ENCODE measurements at places on chromosomes 3 and 15.
A peak's percentile ranks its signal among the peaks of the same experiment; 100 is the strongest.

DNA sequence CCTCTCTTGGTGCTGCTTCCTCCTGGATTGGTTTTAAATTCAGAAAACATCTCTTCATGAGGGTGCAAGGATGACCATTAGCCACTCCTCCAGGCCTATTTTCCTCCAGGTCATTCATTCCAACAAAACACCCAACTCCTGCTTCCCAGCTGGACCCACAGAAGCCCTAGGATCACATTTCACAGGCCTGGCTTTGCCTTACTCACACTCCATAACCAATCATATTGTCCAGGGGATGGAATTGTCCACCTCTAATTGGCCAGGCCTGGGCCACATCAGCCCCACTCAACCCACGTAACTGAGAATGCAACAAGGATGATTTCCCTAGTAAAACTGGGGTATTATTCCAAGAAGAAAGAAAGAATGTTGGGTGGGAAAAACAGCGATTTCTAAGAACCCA lies 616.7 kb upstream of the SUCLG2 start:
- DNase-seq: no peak

GRCh38 chr15:77327168-77327567 lies 92.7 kb downstream of the PEAK1 start:
- no peak for DNase-seq

DNA sequence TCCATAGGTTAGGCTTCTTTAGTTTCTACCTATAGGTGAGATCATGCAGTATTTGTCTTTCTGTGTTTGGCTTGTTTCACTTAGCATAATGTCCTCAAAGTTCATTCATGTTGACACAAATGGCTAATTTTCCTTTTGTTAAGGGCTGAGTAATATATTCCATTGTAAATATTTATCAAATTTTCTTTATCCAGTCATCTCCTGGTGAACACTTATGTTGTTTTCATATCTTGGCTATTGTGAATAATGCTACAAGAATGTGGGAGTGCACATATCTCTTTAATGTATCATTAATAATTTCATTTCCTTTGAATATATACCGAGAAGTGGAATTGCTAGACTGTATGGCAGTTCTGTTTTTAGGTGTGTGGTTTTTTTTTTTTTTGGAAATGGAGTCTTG lies 250.9 kb upstream of the SEMA6D start:
- DNase-seq: peak; percentile 92

GRCh38 chr15:75228787-75229186 lies 27.1 kb downstream of the C15orf39 start:
- no peak for DNase-seq

GRCh38 chr3:144652573-144652972 lies 681.0 kb downstream of the DIPK2A start:
- no peak for DNase-seq

GRCh38 chr15:83850015-83850414 lies 196.1 kb downstream of the ADAMTSL3 start:
- no peak for DNase-seq

DNA sequence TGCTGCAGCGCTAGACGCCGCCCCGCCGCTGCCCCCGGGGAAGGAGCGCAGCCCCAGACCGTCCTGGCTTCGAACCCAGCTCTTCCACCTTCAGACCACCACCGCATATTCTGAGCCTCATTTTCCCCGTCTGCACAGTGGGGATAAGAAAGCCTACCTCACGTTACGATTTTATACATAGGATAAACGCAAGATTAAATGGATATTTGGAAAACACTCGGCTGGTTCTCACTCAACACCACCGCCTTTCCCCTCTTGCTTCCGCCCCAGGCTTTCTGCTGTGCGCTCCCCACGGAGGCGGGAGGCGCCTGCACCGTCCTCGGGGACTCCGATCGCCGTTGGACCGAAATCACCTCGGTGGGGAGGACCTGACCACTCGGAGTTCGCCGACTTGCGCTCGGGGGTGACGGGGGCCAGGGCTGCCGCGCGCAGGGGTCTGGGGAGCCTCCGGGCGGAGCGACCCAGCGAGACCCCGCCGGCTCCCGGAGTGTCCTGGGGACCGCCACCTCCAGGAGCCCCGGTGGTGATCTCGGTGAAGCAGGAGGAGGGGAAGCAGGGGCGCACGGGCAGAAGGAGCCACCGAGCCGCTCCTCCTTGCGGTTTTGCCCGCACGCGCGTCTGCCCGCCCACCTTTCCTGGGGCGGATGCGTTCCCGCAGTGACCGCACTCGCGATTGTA lies 4.0 kb downstream of the FBXL22 start:
- no peak for DNase-seq

GRCh38 chr3:61913701-61914100 lies 352.3 kb downstream of the PTPRG start:
- no peak for DNase-seq

DNA sequence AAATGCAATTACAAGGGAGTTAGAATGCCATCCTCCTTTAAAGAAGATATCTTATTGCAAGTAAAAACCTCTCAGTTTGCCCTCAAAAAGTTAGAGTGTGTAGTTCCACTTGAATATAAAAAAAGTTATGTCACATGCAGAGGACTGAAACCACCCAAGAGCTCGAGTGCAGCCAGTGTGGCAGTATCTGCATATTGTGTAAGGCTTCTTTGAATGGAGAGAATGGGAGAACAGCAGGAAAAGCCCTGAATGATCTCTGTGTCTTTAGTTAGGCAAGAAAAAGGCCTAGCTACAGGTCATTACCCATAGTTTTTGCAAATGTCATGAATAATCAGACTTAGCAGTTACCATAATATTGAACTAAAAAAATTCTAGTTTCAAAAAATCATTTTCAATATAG lies 13.9 kb upstream of the TEX9 start:
- DNase-seq: no peak

GRCh38 chr3:4271834-4272233 lies 31.3 kb upstream of the SETMAR start:
- peak; percentile 30 for DNase-seq

DNA sequence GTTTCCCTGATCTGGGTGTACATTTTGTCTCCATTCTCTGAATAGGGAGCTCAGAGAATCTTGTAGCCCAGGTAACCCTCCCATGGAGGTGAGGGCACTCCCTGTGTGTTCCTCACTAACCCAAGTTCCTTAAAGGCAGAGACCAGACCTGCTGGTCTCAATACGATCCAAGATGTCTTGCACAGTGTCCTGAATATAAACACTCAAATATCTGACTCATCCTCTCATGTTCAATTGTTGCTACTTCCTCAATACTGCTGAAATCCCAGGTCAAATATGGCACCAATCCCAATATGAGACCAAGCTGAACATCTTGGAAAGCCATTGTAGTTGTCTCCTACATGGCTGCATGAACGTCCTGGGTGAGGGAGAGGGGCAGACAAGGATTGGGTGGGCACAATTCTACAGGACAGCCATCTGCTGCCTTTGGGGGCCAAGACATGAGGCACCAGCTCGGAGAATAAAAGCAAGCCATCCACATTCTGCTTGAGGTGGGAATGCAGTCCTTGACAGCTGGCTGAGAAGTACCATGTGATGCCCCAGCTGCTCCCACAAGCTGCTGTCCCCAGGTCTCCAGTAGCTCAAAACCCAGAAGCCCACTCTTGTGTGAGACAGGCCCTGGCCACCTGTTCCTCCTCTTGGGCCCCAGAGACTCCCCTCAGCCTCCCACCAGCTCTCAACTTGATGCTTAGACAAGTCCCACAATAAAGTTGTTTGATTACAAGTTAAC lies 18.2 kb downstream of the TBC1D2B start:
- no peak for DNase-seq

DNA sequence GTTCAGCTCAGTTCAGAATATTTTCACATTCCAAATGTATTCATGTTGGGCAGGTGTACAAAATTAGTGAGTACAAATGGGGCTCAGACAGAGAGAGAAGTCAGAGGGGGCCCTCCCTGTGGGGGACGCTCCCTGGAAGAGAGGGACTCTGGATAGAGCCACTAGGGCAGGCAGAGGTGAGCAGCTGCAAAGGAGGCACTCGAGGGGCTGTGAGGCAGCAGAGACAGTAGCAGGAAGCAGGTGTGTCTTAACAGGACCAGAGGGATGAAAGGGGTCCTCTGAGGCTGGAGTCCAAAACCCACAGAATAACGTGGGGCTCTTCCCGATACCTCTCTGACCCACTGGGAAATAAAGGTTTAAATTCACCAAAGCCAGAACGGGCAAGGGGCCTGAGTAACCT lies 127.1 kb downstream of the MEGF11 start:
- DNase-seq: no peak

GRCh38 chr3:127959873-127960272 lies 44.8 kb downstream of the KBTBD12 start:
- DNase-seq: peak; percentile 28

DNA sequence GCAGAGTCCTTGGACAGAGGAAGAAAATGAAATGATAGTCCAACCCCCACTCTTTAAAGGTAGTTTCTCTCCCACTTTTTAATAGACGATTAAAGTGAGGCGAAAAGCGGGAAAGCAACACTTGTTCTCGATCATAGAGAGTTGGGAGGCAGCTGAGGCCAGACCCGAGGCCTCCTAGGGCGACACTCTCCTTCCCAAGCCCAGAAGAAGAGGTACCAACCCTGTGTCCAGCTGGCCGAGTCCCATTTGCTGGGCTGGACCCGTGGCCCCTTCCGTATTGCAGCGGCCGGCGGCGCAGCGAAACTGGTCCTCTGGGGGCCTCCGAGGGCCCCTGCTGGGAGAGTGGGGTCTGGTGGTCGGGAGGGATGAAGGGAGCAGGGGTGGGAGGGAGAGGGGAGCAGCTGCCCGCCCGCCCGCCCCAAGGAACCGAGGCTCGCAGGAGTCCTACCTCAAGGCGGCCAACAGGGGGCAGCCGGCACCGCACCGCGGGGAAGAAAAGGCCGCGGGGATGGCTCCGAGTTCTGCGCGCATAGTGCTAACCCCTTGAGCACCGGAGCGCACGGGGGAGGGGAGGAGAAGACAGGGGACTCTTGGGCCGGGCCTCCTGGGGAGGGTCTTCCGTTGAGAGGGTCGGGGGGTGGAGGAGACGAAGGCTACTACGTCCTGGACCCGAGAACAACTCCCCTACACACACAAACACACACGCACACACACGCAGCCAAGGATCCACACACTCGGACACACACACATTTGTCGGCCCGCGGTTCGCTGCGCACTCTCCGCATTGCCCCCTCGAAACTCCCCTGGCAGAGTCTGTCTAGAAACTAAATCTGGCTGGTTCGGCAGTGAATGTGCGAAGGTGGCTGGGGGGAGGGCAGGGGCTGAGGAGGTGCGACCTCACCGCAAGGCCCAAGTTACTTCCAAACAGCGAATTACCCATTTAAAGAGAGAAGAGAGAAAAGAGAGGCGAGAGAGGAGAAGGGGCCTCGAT lies 2.0 kb downstream of the WNT5A start:
- DNase-seq: peak; percentile 66

GRCh38 chr15:26690778-26691177 lies 82.1 kb downstream of the GABRB3 start:
- DNase-seq: no peak

DNA sequence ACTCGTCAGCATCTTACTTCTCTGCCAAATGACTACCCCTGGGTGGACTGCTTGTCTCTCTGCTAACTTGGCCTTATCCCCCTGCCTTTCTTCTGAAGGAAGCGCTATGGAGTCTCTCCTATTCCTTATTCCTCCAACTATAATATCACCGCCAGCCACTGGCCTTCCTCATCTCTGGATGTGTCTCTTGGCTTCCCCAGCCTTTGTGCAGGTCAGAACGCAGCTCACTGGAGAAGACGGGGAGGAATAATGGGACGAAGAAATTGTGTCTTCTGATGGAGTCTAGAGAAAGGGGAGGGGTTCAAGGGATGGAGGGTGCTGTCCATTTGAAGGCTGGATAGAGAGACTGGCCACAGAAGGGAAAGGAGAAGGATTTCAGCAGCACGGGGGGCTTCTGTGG lies 16.9 kb downstream of the ITGA11 start:
- no peak for DNase-seq

GRCh38 chr3:147921051-147921450 lies 511.9 kb downstream of the ZIC1 start:
- DNase-seq: no peak

DNA sequence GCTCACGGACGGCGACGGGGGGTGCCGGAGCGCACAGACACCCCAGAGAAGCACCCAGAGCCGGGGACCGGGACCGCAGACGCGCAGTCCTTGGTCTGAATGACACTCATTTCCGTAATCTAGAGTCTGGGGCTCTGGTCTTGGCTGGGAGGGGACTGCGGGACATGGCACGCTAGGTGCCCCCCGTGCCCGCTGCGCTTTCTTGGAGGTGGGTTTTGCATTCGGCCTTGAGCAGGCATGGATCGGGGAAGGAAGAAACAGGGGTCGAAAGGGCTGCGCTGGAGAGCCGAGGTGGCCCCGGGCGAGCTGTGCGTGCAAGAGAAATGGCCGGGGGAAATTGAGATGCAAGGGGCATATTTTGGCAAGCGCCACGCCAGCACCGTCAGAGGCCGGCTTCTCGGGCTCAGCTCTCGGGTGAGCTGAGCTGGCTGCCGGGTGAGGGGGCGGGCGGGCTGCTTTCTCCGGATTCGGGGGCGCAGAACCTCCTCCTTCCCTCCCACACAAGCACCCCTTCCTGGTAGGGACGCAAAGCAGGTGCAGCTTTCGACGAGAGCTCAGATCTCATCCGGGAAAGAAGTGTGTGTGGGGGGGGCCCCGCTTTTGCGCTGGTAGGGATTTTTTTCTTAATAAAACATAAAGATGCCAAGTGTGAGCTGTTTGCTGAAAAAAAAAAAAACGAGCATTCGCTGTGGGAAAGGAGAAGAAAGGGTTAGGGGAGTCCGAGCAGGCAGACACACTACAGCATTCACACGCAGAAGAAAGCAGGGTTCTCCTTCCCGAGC lies 963 bp upstream of the NTRK3 start:
- DNase-seq: no peak

DNA sequence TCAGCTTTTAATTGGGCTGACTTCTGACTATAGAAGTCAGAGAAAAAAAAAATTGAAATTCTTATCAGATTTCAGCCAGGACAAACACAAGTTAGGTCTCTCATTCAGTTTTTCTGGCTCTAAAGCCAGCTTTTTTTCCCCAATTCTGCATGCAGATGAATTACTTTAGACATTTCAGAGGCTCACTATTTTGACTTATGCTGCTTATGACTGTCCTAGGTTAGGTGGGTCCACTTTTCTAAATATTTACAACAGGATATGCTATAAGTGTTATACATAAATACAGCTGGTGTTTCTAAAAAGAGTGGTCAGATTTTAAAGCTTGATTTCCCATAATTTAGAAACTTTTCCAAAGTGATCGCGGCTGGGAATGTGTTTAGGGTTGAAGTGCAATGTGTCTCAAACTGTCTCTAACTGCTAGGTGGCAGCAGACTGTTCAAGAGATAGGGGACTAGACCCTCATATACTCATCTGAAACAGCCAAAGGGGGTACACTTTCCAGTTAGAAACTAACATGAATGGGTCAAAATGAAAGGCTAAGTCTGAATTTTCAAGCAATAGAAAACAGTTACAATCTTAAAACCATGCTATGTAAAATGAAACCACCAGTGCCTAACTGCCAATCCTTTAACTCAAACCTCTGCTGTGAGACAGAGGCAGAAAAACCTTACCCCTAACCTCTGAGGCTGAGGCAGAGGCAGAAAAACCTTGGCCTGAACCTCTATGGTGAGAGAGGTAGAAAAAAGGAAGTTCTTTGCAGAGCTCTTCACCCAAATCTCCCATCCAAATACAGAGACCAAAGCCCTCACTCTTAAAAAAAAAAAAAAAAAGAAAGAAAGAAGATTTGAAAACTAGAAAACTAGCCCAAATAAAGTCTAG lies 596.0 kb downstream of the NTRK3 start:
- no peak for DNase-seq
